ENCODE measurements at places on chromosomes 3 and 15.

DNA sequence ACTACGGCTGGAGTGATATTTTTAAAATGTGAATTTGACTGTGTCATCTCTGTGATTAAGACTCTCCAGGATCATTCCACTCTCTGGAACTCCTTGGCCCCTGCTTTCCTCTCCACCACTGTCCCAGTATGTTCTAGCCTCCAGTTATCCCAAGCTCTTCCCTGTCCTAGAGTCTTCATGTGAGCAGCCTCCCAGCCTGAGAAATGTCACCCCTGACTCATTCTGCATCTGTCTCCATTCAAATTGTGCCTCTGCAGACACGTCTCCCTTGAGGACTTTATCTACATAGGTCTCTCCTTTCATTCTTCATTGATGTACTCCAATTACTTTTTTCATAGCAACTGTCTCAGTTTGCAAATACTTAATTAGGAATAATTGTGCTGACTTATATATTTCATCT lies 317.7 kb upstream of the ADAMTS9 start:
- peak; percentile 43 for DNase-seq

- no peak for DNase-seq
These were observed 265.0 kb downstream of the OPA1 start for GRCh38 chr3:193857996-193858395.

DNA sequence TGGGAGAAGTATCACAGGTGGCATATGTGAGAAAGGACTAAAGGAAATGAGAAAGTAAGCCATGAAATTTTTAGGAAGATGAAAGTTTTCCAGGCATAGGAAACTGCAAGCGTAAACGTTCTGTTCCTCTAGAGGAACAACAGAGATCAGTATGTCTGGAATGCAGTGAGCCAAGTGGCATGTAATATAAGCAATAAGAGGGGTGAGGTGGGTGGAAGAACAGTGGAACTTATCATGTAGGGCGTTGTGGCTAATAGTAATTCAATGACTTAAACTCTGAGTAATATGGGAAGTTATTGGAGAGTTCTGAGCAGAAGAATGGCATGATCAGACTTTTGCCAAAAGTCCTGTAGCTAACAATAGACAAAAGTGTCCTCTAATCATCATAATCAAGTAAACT lies 902.9 kb downstream of the EPHA3 start:
- peak; percentile 48 for DNase-seq

DNA sequence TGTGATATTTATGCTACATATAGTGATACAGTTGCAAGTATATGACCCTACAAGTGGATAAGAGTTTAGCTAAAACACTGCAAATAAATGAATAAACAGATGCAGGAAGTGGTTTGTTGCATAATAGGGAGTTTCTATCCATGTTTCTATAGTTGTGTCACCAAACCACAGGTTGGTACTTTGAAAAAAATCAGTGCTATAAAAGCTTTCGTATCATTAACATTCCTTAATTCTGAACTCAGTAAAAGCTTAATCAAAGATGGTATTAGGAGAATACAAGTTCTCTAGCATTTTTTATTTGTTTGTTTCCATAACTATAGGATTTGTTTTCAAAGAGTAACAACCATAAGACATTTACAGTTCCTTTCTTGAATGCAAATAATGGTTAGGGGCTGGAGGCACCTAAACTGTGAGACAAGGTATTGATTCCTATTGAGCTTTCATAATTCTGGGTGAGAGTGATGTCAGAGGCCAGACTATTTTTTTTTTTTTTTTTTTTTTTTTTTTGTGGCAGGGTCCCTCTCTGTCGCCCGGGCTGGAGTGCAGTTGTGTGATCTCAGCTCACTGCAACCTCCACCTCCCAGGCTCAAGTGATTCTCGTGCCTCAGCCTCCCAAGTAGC lies 29.6 kb downstream of the CPOX start:
- no peak for DNase-seq

- DNase-seq: no peak
These were observed 345.2 kb upstream of the IL12A start for GRCh38 chr3:159643406-159643805.

DNA sequence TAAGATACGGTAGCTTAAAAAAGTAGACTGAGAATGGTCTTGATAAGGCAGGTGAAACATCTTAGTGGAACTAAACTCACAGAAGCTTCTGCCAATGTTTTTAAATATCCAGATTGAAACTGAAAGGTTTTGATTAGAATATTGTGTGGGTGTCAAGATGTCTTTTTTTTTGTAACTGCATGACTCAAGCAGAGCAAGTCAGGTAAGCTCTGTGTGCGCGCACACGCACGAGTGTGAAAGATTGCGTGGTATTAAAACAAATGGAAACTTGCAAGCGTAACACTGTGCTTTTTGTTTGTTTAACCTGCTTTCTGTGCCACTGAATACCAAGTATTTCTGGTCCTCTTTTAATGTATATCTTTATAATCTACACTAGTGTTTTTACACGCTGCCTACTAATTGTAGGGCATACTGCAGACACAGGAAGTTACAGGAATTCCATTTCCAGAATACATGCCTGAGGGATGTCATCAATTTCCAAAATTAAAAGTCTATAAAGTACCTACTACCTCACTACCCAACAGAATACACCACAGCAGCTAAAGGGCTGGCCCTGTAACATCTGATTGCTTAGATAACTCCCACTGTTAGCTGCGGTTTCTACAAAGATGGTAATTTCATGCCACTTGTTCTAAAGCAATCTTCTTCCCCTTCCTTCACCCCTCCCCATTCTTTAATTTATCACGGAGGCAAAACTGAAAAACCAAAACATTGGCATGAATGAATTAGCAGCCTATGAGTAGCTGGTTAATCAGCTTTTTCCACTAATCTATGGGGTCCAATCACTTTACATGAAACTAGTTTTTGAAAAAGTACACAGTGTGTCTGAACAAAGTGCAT lies 472.8 kb downstream of the SHQ1 start:
- no peak for DNase-seq

- DNase-seq: no peak
These were observed 94.8 kb downstream of the SHQ1 start for GRCh38 chr3:72753495-72753894.

DNA sequence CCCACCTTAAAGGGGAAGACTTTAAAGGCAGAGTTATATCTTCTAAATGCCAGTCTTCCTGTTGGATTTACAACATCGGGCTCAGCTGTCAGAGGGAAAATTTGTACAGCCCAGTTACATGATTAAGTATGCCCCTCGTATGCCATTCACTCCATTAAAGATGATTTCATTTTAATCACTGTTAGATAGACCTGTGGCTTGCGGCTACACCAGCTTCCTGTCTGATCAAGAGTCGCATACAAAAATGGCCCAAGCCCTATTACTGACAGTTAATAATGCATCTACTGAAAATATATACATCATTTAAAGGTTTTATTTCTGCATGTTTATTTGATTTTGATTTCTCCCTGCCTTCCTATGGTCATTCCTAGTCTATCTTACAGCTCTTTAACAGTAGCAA lies 7.1 kb downstream of the EIF4E3 start:
- no peak for DNase-seq

DNA sequence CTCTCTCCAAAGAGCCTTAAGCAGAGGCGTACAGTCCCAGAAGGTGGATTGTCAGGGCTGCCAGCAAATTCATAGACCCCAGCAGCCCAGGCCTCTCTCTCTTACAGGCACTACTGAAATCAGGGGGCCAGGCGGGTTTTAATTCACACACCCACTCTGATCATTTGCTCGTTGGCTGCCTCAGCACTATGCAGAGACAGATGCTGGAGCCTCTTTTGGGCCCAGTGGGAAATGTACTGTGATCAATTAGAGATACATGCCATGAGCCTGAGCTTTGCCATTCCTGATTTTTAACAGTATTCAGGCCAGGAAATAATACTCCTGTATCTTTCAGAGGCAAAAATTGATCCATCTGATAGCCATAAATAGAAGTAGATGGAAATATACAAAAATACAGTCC lies 53.0 kb downstream of the CMTM6 start:
- DNase-seq: no peak

DNA sequence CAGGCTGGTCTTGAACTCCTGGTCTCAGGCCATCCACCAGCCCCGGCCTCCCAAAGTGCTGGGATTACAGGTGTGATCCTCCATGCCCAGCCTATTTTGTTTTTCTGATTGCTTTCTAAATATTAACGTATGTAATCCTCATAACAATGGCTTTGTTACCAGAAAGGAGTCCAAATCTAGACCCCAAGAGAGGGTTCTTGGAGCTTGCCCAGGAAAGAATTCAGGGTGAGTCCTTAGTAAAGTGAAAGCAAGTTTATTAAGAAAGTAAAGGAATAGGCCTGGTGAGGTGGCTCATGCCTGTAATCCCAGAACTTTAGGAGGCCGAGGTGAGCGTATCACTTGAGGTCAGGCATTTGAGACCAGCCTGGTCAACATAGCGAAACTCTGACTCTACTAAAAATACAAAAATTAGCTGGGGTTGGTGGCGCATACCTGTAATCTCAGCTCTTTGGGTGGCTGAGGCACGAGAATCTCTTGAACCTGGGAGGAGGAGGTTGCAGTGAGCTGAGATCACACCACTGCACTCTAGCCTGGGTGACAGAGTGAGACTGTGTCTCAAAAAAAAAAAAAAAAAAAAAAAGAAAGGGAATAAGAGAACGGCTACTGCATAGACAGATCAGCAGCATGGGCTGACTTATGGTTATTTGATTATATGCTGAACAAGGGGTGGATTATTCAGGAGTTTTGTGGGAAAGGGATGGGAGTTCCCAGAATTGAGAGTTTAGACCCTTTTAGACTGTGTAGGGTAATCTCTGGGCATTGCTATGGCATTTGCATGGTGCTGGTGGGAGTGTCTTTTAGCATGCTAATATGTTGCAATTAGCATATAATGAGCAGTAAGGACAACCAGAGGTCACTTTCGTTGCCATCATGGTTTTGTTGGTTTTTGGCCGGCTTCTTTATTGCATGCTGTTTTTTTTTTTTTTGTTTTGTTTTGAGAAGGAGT lies 36.1 kb downstream of the TYRO3 start:
- no peak for DNase-seq

All from SJSA1 (cell line).